ENCODE measurements at places on chromosomes 11 and 22.

- DNase-seq, result no peak
These were observed 87.2 kb upstream of the HTATIP2 start for GRCh38 chr11:20275987-20276965.

DNA sequence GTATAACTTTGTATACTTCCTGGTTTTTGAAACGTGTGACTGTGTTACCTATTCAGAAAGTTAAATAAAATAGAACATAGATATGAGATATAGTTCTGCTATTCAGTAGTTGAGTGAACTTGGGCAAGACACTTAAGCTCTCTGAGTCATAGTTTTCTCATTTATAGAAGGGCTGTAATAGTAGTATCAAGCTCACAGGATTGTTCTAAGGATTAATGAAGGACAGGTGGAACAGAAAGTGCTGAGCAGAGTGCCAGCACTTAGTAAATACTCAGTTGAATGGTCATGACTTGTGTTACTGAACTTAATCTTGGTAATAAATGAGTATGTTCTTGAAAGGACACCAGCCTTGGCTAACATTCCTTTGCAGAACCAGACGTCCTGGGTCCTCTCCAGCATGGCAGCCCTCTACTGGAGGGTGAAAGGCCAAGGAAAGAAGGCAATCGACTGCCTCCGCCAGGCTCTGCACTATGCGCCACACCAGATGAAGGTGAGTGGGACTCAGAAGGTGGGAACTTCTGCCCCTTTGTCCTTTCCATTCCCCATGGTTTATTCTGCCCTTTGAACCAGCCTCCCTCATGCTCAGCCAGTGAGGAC lies 131.2 kb downstream of the TTC17 start:
- DNase-seq, result no peak

DNA sequence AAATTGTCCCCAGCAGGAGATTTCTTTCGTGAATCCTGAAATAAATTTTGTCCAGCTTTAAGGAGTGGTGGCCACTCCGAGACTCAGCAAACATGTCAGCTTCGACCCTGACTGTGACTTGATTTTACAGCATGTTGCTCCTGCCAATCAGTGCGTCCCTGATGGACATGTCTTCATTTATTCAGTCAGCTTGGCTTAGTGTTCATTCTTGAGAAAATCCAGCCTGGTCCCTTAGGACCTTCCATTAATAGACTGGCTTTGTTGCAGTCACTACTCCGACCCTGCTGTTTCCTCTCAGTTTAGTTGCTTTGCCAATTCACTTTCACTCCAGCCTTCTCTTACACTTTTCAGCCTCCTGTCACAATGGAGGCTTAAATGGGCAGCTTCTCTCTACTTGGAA lies 30.5 kb downstream of the TMPRSS5 start:
- DNase-seq, result no peak

GRCh38 chr11:10476342-10476741 lies 21.3 kb downstream of the AMPD3 start:
- DNase-seq, result no peak

- DNase-seq, result no peak
These were observed 31.7 kb upstream of the TEF start for GRCh38 chr22:41350087-41350486.

DNA sequence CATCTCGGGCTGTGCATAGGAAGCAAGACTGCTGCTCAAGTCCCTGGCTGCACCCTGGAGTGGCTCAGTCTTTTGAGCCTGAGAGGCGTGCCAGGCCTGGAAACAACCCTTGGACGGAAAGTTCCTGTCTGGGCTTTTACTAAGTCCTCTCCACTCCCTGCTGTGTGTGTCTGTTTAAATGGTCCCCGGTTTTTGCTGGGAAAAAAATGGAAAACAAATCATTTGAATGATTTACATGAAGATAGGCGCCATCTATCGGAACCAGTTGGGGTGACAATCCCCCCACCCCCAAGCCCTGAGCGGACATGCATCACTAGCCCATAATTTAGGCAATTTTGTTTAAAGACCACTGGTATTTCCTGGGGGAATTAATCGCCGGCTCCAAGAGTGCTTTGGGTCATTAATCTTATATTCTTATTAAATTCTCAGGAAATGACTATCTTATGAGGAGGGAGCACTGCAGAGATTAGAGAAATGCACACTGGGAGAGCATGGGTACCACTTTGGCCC lies 2.7 kb upstream of the GAB2 start:
- peak; percentile 38 for DNase-seq

GRCh38 chr11:15501566-15501965 lies 386.8 kb downstream of the INSC start:
- DNase-seq, result no peak

DNA sequence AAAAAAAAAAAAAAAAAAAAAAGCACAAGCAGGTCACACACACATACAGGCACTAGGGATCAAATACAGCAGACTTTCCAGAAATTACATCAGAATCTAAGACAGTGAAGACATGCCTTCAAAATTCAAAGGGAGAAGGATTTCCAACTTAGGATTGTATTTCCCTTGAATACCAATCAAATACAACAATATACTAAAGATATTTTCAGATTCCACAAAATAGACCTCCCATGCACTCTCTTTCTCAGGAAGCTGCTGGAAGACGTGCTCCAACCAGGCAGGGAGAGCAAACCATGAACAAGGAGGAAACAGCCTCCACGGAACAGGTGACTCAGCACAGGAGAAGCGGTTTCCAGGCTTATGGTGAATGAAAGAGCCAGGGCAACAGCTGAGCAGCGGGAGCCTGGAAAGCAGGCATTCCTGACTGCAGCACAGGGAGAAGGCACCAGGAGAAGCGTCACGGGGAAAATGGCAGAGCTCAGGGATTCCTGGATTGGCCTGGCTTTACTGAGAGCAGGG lies 32.0 kb downstream of the TMEM184B start:
- no peak for DNase-seq

DNA sequence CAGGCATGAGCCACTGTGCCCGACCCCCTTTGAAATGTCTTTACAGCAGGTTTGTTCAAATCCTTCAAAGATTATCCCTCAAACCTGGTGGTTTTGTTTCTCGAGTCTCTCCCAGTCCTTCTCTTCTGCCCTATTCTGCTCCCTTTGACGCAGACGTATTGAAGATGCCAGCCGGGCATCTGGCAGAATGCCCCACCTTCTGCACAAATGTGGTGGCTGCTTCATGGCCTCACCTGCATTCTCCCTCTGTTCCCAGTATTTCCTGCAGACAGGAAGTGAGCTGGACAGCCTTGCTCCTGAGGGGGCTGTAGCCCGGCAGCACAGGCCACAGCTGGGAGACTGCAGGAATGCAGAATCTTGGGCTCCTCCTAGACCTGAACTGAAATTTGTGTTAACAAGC lies 4.8 kb upstream of the NAP1L4 start:
- no peak for DNase-seq

GRCh38 chr22:37804352-37804880 lies 3.3 kb upstream of the GCAT start:
- DNase-seq, result no peak

DNA sequence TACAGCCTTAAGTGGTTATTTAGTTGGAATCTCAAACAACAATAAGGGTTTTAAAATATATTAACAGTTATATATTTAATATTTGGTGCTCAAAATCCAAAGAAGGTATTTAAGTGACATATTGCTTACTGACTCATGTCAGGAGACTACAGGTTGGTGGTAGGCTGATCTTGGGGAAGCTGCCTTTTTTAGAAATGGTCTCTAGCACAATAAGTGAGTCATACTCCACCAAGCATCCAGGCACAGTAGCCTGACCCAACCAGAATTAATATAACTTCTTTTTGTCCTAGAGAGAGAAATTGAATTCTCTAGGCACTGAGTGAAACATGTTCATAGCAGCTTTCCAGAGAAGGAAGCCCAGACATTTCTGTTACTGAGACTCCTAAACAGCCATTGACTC lies 868.5 kb upstream of the TENM4 start:
- no peak for DNase-seq

GRCh38 chr11:2898366-2899079 lies 12.9 kb upstream of the CDKN1C start:
- peak; percentile 65 for DNase-seq

- no peak for DNase-seq
These were observed 34.5 kb downstream of the CTSC start for GRCh38 chr11:88303037-88303436.

- DNase-seq, result peak; percentile 87
These were observed at the start of gene P4HA3 for GRCh38 chr11:74311352-74311926. Gene P4HA3 (minus strand): TSS chr11:74311640. CDS start chr11:74311611, 29 bp downstream.

DNA sequence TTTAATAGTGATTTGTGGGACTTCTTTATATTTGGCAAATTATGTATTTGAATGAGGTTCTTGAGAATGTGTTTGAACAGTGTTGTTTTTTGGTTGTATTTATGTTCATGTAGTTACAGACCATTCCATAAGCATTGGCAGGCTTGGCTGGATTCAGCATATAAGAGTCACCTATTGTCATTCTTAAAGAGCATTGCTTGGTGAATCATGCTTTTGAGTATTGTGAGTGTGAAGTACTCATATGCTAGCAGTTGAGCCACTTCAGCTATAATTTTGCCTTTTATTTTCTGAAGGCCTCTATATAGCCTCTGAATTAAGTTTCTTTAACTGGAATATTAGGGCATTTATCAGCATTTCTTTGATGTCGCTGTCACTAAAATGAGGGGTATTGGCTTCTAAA lies 110.0 kb upstream of the GAL start:
- no peak for DNase-seq

- DNase-seq, result no peak
These were observed 30.6 kb upstream of the CASP12 start for GRCh38 chr11:104928811-104929210.

- no peak for DNase-seq
These were observed 180.0 kb downstream of the WNT11 start for GRCh38 chr11:76026281-76026680.

- no peak for DNase-seq
These were observed 3.5 kb upstream of the GLB1L3 start for GRCh38 chr11:134272381-134273316.

DNA sequence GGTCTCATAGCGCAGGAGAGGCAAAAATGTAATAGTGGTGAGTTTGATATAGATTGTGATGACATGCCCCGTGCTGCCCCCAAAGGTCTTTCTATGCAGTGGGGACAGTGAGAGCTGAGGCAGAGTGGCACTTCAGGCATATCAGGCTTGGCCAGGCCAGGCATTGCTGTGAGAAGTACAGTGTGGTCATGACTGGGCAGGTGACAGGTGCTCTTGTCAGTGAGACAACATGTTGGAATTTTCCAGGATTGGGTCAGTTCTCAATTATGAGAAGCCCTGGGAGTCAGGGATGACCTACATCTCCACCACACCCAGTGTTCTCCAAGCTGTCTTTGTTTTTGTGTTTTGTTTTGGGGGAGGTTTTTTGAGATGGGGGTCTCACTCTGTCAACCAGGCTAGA lies 3.7 kb downstream of the SNAP29 start:
- no peak for DNase-seq

GRCh38 chr11:8259306-8259959 lies 4.2 kb downstream of the LMO1 start:
- DNase-seq, result no peak

DNA sequence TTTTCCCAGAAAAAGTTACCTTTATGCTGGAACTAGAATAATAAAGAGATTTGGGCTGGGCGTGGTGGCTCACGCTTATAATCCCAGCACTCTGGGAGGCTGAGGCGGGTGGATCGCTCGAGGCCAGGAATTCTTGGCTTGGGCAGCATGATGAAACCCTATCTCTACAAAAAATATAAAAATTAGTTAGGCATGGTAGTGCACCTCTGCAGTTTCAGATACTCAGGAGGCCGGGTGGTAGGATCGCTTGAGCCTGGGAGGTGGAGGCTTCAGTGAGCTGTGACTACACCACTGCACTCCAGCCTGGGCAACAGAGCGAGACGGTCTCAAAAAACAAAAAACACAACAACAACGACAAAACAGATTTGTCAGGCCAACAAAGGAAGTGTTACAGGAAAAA lies 119.3 kb upstream of the OR9Q1 start:
- no peak for DNase-seq

DNA sequence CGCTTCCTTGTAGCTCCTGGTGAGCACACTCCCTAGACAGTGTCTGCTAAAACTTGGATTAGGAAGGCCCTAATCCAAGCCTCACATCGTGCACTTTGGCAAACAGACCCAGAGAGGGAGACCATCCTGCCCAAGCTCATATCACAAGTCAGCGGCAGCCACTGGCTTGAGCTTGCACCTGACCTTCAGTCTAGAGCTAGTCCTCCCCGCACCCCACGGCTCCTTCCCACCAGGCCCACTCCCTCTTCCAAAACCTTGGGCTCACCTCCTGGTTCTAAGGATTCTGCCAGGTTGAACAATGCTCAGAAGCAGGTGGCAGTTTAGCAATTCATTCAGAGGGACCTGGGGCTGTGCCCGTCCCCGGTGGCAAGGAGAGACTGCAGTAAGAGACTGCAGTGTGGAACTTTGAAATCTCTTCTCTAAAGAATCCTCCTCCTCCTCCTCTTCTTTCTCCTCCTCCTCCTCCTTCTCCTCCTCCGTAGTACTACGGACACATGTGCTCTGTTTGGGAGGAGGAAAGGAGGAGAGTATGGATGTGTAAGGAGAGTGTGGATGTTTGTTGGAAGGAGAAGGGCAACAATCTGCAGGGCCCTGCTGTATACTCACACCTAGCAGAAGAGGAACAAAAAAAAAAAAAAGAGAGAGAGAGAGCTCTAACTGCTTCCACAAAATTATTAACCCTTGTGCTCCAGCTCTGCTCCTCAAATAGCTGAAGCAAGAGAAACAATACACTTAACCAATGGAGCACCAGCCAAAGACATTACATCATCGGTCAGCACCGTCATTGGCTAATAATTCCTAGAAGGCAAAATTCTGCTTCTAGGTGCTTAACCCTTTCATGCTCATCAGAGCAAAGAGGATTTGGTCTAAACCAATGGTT lies 6.0 kb downstream of the SYN3 start:
- DNase-seq, result no peak

- DNase-seq, result no peak
These were observed 2.5 kb upstream of the RCN1 start for GRCh38 chr11:32088117-32088941.

DNA sequence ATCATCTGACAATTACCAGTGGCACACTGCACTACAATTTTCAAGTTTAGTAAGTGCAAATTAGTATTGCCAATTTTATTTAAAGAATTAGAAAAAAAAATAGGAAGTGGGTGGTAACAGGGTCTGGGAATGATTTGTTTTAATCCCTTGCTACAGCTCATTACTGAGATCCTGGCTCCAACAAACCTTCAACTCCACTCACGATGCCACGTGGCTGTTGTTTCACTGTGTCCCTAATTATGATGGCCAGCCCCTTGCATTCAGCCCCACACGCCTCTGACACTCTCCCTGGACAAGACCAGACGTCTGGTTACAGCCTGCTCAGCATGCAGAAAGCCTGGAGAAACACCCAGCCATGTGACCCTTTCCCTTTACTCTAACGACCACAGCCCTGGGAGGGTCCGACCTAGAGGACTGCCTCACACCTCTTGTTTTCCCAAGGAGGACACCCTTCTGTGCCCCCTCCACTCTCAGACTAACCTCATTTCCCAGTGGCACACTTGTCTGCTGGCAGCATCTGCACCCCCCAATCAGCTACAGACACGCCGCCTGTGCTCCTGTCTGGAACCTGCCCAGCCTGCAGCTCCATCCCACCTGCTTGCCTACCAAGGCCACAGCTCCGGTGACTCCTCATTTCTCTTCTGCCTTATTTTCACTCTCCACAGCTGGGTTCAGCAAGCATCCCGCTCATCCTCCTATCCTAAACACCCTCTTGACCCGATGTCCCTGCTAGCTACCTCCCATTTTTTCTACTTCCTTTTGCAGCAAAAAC lies 18.5 kb upstream of the SLC25A1 start:
- DNase-seq, result no peak
